HT1080 (cell line): ENCODE measurements at places on chromosomes 5 and 9.

- DNase-seq: no peak
Measured at GRCh38 chr5:168939887-168940544, 360.8 kb upstream of the PANK3 start.

- DNase-seq: no peak
Measured at GRCh38 chr9:37939575-37940095, 35.7 kb upstream of the SLC25A51 start.

DNA sequence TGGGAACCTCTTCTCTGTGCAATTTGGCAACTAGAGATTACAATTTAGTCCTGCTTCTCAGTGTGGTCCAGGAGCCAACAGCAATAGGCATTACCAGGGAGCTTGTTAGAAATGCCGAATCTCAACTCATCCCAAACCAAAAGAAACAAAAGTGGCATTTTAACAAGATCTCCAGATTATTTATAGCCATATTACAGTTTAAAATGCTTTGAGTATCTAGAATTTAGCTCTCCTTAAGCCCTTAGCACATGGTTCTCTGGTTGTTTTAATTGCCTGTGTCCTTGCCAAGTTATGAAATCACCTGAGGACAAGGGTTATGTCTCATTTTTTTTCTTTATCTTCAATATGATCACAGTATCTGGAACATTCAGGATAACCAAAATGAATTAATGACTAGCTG, 51.6 kb upstream of the TAS2R1 start:
- no peak for DNase-seq

- DNase-seq: no peak
Measured at GRCh38 chr9:84314306-84314705, 26.3 kb downstream of the SLC28A3 start.

DNA sequence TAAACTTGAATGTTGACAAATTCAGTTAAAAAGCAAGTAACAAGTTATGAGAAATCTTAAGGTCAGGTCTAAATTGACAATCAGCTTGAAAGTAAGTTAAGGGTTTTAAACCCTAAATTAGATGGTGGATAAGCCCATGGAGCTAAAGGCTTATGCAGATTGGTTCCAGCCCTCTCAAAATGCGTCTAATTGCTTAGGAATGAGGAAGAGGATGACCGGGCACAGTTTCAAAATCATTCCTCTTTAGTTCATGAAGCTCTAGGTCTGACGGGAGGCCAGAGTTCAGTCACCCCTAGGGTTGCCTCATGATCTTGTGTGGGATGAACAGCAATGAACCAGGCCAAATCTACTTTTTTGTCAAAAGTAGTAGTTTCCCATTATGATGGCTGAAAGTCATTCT, 75.4 kb downstream of the SLC38A9 start:
- DNase-seq: peak; percentile 6

GRCh38 chr5:168935183-168935582, 356.0 kb upstream of the PANK3 start:
- no peak for DNase-seq

DNA sequence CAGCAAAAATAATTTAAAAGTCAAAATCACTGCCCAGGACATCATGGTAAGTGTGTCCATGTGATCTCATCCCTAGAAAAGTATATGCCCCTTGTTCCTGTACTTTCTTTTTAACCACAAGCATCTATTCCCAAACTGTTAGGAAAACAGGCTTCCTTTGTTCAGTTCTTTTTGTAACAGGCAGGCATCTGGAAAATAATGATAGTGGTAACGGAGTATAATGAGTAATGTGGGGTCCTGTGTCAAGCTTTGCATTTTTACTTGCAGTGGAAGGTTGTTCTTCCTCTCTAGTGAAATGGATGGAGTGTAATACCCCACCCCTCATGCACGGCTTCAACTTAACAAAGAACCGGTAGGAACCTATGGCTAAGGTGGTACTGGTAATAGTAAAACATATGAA, 532.1 kb downstream of the CTNND2 start:
- peak; percentile 54 for DNase-seq

- no peak for DNase-seq
Measured at GRCh38 chr5:178104492-178104891, 8.8 kb upstream of the N4BP3 start.

GRCh38 chr9:103904242-103904641, 189.9 kb upstream of the SMC2 start:
- peak; percentile 9 for DNase-seq

DNA sequence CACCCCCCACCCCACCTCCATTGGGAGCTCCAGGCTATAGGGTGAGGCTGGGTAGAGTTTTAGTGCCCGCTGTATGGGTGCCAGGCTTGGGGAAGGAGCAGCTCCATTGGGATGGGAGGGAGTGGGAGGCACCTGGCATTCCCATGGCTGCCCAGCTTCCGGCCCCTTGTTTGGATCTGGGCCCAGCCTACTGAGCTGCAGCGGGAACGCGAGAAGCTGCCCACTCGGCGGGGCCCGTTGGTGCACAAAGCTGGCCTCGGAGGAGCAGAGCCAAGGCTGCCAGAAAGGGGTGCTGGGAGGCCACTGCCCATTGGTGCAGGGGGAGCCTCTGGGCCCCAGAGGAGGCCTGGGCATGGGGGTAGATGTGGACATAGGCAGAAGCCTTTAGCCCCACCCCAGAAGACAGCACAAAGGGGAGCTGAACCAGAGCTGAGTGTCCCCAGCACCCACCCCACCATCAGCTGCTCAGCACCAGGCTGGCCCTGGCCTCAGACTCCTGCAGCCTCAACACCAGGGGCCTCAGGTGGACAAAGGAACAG, 4.4 kb downstream of the LCN9 start:
- DNase-seq: no peak

GRCh38 chr9:104914466-104914865, 13.5 kb downstream of the ABCA1 start:
- no peak for DNase-seq

GRCh38 chr5:132221781-132222648, 5.6 kb downstream of the P4HA2 start:
- peak; percentile 36 for DNase-seq

DNA sequence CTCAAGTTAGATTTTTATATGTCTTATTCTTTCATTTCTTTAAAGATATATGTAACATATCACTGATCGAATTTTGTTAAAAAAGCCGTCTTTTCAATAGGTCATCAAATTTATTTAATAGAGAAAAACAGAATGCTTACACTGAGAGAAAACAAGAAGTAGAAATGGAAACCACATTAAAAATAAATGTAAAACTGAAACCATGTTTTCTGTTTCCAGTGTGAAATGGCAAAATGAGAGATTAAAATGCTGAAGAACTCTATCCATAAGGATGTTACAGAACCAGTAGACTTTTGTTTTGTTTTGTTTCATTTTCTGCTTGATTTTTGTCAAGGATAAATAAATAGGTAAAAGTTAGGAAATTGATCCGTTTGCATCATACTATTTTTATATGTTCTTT, 210.1 kb downstream of the PRDM9 start:
- DNase-seq: no peak

DNA sequence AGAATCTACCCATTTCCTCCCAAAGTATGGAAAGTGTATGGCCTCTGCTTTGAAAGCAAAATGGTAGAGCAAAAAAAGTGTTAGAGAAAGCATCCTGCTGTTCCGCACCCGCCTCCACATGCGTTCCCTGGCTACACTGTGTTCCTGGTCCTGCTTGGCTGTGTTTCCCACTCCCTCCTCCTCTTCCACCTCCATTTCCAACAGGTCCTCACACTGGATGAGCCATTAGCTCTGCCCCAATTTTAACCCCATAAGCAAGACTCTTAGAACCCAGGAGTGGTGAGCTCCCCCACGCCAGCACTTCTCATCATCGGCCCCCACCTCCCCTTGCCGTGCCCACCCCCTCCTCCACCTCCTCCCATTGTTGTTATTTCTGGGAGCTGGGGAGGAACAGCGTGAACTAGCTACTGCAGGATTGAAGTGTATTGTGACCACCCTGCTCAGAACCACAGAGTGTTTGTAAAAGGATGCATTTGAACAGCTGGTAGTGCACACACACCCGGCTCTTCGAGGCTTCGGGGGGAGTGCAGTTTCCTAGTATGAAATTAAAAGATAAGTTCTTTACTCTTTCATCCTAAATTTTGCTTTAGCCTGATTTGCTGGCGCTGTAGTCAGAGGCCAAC, 120.0 kb downstream of the PDZD2 start:
- DNase-seq: no peak

GRCh38 chr5:172052450-172053236, 46.2 kb upstream of the FBXW11 start:
- DNase-seq: no peak

DNA sequence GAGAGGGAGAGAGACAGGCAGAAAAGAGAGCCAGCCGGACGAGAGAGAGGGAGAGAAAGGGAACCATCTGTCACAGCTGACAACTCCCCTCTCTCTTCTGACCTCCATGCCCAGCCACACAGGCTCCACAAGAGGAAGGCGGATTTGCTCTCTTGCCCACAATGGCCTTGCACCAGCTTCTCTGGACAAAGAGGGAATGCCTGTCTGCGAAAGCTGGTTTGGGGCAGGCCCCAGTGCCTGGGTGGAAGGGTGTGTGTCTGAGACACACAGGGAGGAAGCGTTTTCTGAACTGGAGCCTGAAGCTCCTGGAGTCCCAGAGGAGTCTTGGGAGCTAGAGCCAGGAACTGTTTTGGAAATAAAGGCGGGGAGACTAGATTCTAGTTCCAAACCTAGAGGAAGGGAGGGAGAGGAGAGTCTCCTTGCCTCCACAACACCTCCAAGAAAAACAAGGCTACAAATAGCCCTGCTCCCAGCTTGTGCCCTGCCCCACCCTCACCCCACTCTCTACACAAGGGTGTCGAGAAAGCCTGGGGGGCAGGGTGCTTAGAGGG, 12.5 kb downstream of the C1QTNF2 start:
- no peak for DNase-seq

- no peak for DNase-seq
Measured at GRCh38 chr5:115686051-115686737, 60.4 kb upstream of the TMED7 start.

- no peak for DNase-seq
Measured at GRCh38 chr5:11126844-11127243, 365.8 kb upstream of the DAP start.

DNA sequence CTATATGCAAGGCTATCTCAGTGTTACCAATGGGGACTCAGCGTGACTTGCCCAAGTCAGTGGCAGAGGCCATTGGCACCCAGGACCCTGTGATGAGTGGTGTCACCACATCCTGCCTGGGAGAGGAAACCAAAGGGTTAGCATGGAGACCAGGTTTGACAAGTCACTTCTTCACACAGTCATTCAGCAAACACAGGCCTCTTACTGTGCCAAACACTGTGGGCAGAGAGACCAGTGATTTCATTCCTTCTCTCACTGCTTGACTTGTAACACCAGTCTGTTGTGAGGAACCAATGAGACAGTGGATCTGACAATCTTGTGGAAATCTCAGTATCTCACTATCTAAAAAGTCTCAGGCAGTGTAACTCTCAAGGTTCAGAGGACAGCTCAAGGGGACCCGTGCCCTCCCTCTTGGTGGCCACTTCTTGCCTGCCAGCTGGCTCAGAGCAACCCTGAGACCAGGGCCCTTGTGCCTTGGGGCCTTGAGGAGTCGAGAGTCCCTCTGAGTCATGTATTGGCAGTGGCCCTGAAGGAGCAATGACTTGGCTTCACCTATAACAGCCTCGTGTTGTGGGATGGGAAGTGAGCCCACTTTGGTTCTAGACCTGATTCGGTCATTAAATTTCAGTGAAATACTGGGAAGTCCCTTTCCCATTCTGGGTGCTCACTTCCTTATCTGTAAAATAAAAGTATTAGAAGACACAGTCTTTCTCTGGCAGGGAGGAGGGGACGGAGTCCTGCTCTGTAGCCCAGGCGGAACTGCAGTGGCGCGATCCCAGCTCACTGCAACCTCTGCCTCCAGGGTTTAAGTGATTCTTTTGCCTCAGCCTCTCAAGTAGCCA, 1.6 kb downstream of the FABP6 start:
- DNase-seq: peak; percentile 47

- no peak for DNase-seq
Measured at GRCh38 chr5:133367984-133368383, 244.4 kb downstream of the FSTL4 start.

DNA sequence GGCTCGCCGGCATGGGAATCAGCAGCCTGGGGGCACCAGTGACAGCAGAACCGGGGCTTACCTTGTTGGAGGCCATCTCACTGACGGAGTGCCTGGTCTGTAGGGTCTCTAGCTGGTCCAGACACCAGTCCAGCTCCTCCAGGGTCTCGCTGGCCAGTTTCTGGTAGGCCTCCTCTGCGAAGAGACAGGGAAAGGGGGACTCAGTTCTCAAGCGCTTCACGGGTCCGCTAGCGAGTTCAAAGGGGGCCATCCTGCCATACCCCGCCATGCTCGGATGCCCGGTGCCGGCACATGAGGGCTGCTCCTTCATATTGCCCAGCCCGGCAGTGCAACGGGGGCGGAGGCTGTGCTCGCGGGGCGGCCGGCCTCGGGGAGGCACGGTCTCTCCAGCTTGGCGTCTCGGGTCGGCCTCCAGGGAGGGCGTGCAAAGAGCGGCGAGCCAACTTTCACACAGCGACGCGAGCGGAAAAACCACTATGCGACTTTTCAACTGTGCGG, 456.0 kb downstream of the RAB3C start:
- no peak for DNase-seq

- no peak for DNase-seq
Measured at GRCh38 chr5:122362361-122362760, 50.3 kb downstream of the SNCAIP start.

- no peak for DNase-seq
Measured at GRCh38 chr5:133397990-133398645, 214.2 kb downstream of the FSTL4 start.

DNA sequence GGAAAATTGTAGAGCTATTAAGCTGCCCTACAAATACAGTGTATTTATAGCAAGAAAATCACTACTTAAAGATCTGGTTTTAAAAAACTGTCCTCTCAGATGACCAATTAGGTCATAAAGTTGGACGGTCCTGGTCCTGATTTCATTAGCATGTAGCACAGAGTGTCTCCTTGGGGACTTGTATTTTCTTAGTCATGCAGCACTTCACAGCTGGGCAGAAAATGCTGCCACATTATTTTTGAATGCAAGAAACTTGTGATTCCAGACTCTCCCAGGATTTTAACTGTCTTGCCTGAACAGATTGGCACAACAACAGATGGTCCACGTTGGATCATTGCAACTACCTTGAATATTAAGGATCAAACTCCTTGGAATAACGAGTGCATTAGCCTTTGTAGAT, 348.1 kb upstream of the SGCD start:
- no peak for DNase-seq

DNA sequence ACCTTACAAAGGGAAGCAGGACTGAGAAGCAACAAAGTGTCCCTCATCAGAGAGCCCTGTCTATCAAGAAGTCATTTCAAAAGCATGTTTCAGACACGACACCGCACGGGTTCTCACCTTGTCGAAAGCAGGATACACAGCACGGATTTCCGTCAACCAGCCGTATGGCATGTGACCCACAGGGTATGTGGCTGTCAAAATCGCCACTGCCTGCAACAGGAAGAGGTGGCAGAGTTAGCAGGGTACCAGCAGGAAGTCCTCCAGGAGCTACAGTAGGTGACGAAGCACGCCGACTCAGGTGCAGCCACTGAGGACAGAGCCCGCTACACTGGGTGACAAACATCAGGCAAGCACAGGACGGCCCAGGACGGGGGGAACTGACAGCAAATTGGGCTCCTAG, 81.2 kb downstream of the OTULIN start:
- no peak for DNase-seq
